ENCODE measurements at places on chromosomes 2 and 18.

- no peak for DNase-seq
Observed at GRCh38 chr18:49862656-49863385, 49.5 kb upstream of the ACAA2 start.

DNA sequence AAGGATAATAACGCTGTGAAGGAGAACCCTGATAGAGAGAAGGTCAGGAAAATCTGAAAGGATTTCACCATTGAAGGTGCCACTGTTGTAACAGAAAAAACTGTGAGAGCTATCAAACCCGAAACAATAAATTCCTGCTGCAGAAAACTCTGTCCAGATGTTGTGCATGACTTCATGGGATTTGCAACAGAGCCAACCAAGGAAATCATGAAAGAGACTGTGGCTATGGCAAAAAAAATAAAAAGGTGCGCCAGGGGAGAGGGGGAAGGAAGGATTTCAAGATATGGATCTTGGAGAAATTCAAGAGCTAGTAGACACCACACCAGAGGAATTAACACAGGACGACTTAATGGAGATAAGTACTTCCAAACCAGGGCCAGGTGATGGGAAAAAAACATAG is 88.0 kb downstream of the LDLRAD4 start:
- no peak for DNase-seq

DNA sequence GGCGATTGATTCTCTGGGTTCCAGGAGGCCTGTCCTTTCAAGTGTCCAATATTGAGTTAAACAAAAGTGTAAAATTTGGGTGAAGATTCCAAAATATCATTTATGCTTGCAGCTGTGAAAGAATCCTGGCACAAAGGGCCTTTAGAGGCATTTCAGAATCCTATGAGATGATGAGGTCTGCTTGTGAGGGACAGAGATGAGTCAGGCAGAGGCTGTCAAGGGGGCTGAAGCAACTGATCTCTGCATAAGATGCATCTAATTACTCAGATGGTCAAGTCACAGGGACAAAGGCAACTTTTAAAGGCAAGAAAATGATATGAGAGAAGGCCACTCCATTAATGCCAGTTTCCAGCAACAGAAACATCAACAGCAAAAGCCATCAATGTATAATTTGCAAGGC is 78.8 kb downstream of the FHOD3 start:
- no peak for DNase-seq

GRCh38 chr2:182553483-182553882 is 126.6 kb upstream of the PDE1A start:
- DNase-seq, result no peak

DNA sequence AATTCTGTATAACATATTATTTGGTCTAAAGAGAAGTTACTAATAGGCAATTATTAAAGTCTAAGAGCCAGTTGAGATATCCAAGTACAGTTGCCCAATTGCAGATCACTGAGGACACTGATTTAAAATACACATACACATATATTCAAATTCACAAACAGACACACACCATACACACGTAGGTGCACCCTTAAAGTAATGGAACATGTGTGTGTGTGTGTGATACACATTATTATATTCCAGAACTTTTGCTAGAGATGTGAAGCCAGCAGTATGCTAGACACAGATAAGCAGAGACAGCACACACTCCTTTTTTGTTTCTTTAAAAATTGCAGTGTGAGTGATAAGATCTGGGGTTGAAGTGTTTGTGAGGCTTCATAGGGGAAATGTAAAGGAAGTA is 292.5 kb downstream of the CNTNAP5 start:
- DNase-seq, result no peak

GRCh38 chr18:47560723-47561715 is 309.6 kb upstream of the SKOR2 start:
- DNase-seq, result no peak

DNA sequence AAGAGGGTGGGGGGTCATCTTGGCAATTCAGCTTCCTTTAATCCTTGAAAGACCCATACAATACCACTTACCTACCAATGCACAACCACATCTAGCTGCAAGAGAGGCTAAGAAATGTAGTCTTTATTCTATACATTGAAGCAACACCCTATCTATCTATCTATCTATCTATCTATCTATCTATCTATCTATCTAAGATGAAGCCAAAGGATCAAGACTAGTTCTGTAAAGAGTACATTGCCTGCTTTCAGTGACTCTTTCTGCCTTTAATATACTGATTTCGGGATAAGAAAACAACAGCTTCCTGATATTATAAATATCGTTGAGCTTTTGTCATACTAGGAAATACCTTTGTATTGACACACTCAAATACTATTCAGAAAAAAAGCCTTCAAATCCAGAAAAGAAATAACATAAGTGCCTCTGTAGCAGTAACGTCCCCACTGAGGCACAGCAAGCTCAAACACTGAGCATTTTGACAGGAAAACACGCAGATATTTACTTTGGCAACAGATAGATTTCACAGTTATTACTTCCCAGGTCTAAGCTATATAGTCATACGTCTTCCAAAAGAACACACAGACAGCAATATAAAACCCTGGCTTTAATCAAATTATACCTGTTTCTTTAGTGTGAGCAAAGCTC is 139.4 kb upstream of the SERTAD2 start:
- no peak for DNase-seq

DNA sequence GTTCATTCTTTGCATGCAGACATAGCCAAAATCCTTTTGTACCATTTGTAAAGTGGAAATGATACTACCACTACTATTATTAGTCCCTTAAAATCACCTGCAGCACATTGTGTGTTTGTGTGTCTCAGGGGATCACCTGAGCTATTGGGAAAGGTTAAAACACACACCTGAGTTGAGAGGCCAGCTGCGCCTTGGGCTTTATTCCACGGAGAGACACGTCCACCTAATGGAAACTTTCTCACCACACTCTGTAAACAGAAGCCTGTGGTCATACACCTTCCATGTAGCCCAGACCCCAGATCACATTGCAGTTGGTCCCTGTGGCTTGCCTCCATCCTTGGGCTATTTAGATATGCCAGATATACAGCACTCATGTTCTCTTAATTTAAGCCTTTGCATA is 81.8 kb upstream of the SH3BP4 start:
- no peak for DNase-seq

GRCh38 chr18:71322201-71322600 is 1033.4 kb downstream of the SOCS6 start:
- DNase-seq, result no peak

DNA sequence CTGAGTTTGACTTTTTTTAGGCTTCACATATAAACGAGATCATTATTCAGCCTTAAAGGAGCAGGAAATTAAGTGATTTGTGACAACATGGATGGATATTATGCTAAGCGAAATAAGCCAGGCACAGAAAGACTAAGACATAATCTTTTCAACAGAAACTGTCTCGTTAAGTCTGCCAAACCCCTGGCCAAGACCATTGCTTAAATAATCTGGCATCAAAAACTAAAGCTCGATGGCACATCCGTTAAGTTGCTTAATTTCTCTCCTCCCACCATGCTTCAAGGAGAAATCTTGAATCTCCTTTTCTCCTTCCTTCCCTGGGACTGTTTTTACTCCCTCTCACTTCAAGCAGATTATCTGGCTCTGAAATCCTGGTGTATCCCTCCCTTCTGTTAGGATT is 140.3 kb downstream of the GALNT14 start:
- no peak for DNase-seq

- no peak for DNase-seq
Observed at GRCh38 chr18:51622702-51623101, 425.2 kb upstream of the MEX3C start.
